ENCODE measurements at places on chromosomes 13 and 19.

DNA sequence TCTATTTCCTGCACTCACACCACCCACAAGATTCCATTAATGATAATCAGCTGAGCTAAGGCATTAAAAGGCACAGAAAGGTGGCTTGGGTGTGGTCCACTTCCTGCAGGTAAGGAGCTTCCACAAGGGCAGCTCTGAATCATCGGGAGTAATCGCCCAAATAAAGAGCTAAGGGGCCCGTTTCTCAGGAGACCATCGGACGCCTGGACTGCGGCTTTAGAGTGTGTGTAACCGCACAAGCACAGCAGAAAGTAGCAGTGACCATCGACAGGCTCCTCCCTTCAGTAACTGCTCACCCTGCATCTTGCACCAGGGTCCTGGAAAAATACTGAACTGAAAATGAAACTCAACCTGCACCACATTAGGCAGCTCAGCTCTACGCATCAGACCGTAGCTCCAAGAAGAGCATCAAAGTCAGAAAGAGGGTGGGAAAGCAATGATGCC is 6.0 kb downstream of the STK24 start:
- no peak for DNase-seq

DNA sequence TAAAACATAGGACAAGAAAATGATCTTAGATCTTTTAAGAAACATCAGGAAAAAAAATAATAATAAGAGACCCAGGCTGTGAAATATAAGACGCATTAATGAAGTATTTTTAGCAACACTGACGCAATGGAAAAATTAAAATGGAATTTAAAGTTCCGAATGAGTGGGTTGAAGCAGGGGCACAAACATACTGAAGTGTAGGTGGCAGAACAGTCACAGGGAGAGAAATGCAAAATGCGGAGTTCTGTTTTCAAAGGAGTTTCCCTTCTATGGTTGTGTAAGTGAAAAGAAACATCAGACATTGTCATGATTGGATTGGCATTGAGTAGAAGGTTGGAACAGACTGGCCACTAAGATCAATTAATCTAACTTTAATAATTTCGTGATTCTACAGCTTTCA is 159.8 kb downstream of the CYSLTR2 start:
- DNase-seq, result no peak

GRCh38 chr19:401866-402511 is 7.0 kb downstream of the C2CD4C start:
- DNase-seq, result no peak

DNA sequence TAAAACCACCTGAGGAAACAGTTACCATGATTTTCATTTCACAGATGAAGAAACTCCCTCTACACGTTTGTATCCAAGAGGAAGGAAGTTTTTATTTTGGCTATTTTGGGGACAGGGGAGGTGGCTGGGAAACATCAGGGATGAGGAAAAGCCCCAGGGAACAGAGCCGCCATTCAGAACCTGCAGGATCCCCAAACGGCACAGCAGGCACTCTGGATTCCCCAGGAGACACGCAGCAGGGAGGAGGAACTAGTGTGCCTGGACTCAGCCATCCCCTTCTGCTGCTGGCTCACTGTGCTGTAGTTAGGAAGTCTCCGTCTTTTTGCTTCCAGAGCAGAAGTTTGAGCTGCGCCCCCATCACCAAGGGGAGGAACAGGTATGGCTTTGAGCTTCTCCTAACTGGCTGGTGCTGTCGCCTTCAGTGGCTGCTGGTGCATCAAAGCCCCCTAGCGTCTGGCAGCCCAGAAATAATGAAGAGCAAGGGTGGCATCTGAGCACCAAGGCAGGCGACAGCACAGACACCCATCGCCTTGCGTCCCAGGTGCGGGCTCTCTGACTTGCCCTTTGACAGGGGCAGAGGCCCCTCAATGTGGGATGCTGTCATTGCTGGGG is 4.2 kb downstream of the NAPA start:
- no peak for DNase-seq

- no peak for DNase-seq
These were observed 357.7 kb downstream of the UQCRFS1 start for GRCh38 chr19:28855216-28855615.

GRCh38 chr13:94120878-94121277 is 358.6 kb downstream of the DCT start:
- DNase-seq, result no peak

GRCh38 chr13:45951724-45952123 is 100.2 kb upstream of the SIAH3 start:
- no peak for DNase-seq

GRCh38 chr13:113635048-113635420 is 23.0 kb downstream of the ATP4B start:
- no peak for DNase-seq

GRCh38 chr19:34603003-34603402 is 74.0 kb downstream of the SCGB2B2 start:
- DNase-seq, result no peak

GRCh38 chr19:38740932-38741331 is 3.3 kb downstream of the CAPN12 start:
- no peak for DNase-seq

GRCh38 chr13:83450591-83450990 is 431.7 kb downstream of the SLITRK1 start:
- no peak for DNase-seq

- no peak for DNase-seq
These were observed 5.4 kb upstream of the CBY2 start for GRCh38 chr13:45696610-45697226.

GRCh38 chr19:7590256-7590655 is 5.4 kb upstream of the CAMSAP3 start:
- no peak for DNase-seq

- DNase-seq, result no peak
These were observed 48.1 kb upstream of the RAP2A start for GRCh38 chr13:97385854-97386253.

Measured in non-pigmented ciliary epithelial cell (primary cell).